ENCODE measurements at places on chromosomes 1 and 21. TPM values are rescaled to one million over a fixed set of nuclear protein-coding genes. Genes with fewer than 3 reads are reported as not detected.

Gene LCE3D
- 1.8 TPM for total RNA-seq

Gene CR2
- not detected for total RNA-seq

Gene ZNF648
- total RNA-seq, result not detected

Gene TRIM58
- not detected for total RNA-seq

Gene CLCN6
- total RNA-seq, result 4.5 TPM

Gene SYT14
- total RNA-seq, result not detected

Gene TIE1
- total RNA-seq, result not detected

Gene NHLH1
- total RNA-seq, result 0.34 TPM

Gene TP73
- 0.59 TPM for total RNA-seq

Gene PAX7
- total RNA-seq, result 1.1 TPM

Gene ZBTB7B
- 23.6 TPM for total RNA-seq

Gene ZFP69B
- 3.0 TPM for total RNA-seq

Gene CYP2J2
- not detected for total RNA-seq

Gene S100A7
- total RNA-seq, result not detected

Gene C1orf94
- total RNA-seq, result not detected

Gene HCRTR1
- not detected for total RNA-seq

Gene ETV3L
- total RNA-seq, result not detected

Gene CDA
- total RNA-seq, result 35.1 TPM

Gene PPFIA4
- 0.38 TPM for total RNA-seq

Gene PDIK1L
- 1.9 TPM for total RNA-seq

Gene S100B
- not detected for total RNA-seq

Gene HLX
- total RNA-seq, result 6.2 TPM

Gene CD2
- not detected for total RNA-seq

Gene BSND
- not detected for total RNA-seq

Gene COPA
- 94.9 TPM for total RNA-seq

Gene RGS16
- total RNA-seq, result 0.25 TPM

Gene TMEM82
- total RNA-seq, result not detected

Gene OR2L8
- total RNA-seq, result not detected

Gene PGLYRP3
- total RNA-seq, result not detected

Gene NTMT2
- not detected for total RNA-seq

Gene FCRL2
- total RNA-seq, result not detected

Gene NCAM2
- total RNA-seq, result not detected

Gene FAM151A
- 0.15 TPM for total RNA-seq

Gene HDAC1
- 53.0 TPM for total RNA-seq

Gene PPIAL4G
- not detected for total RNA-seq

Gene KCNK1
- 21.2 TPM for total RNA-seq

Gene RGS5
- total RNA-seq, result 1.2 TPM

Gene YBEY
- total RNA-seq, result 26.8 TPM

Gene RRP1
- 38.7 TPM for total RNA-seq

Gene OVAAL
- not detected for total RNA-seq

Gene REN
- not detected for total RNA-seq

Gene ERICH3
- not detected for total RNA-seq

Gene DLGAP3
- 0.14 TPM for total RNA-seq

Gene NPHS2
- total RNA-seq, result not detected

Gene GJA4
- not detected for total RNA-seq

Gene C8A
- not detected for total RNA-seq

Gene PSEN2
- 28.3 TPM for total RNA-seq

Gene KRTAP22-1
- total RNA-seq, result not detected

Gene FAM167B
- total RNA-seq, result 0.59 TPM

Gene GJA5
- total RNA-seq, result not detected

Gene FYB2
- total RNA-seq, result not detected

Gene CLEC20A
- not detected for total RNA-seq

Gene ATAD3C
- not detected for total RNA-seq

Gene KCNK2
- total RNA-seq, result 0.16 TPM

Gene MTHFR
- 4.7 TPM for total RNA-seq

Gene UBE2U
- total RNA-seq, result not detected

Gene HSD11B1
- 0.12 TPM for total RNA-seq

Gene DNTTIP2
- 35.9 TPM for total RNA-seq

Gene KRTAP7-1
- total RNA-seq, result not detected

Gene SHE
- 0.07 TPM for total RNA-seq
